ENCODE measurements at places on chromosomes 13 and 19.

DNA sequence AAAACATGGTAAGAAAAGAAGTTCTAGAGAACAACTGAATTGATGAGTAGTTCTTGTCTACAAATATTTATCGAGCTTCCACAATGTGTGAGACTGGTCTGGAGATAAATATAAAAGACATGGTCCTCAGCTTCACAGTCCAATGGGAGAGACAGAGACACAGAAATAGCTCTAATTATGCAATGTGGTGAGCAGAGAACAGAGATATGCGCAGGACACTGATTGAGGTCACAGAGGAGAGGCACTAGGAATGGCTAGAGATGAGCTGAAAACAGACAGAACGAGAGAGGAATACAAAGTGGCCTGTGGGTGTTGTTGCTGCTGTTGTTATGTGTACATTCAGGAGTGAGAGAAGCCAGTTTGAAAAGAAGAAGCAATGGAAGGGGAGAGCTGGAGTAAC, 53.2 kb downstream of the GPALPP1 start:
- DNase-seq, result no peak

DNA sequence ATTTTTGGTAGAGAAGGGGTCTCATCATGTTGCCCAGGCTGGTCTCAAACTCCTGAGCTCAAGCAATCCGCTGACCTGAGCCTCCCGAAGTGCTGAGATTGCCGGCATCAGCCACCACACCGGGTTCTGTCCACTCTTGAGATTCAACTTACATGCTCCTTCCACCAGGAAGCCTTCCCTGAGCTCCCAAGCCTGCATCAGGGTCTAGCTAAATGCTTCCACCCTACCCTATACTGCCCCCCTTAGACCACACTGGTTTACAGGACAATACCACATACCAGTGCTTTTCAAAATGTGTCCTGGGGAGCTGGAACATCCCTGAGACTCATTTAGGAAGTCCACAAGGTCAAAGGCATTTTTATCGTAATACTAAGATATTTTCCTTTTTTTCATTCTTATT, 15.1 kb upstream of the CACNG8 start:
- DNase-seq, result no peak

- DNase-seq, result no peak
Measured at GRCh38 chr13:98766697-98767096, 14.2 kb upstream of the SLC15A1 start.

- no peak for DNase-seq
Measured at GRCh38 chr19:38277549-38277948, 13.2 kb downstream of the SPINT2 start.

GRCh38 chr13:63414247-63414646, 1998.6 kb upstream of the PCDH20 start:
- DNase-seq, result no peak

GRCh38 chr19:16506961-16507360, 10.8 kb downstream of the C19orf44 start:
- DNase-seq, result no peak

DNA sequence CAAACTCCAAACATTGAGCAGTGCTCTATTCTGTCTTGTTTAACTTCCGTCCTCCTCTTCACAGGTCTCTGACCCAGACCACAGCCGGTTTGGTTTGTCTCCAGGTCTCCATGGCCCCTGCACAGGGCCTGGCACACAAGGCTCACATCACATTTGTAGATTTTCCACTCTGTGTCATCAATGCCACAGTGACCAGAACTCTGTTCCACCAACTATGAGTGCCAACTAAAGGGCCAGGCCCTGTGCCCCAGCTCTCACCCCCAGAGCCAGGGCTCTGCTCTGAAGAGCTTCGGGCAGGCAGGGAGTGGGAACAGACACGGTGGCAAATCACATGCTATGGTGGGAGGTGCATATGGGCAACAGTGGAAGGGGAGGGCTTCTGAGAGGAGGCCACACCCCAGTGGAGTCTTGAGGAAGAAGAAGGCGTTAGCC, 16.0 kb downstream of the SMG9 start:
- DNase-seq, result no peak

DNA sequence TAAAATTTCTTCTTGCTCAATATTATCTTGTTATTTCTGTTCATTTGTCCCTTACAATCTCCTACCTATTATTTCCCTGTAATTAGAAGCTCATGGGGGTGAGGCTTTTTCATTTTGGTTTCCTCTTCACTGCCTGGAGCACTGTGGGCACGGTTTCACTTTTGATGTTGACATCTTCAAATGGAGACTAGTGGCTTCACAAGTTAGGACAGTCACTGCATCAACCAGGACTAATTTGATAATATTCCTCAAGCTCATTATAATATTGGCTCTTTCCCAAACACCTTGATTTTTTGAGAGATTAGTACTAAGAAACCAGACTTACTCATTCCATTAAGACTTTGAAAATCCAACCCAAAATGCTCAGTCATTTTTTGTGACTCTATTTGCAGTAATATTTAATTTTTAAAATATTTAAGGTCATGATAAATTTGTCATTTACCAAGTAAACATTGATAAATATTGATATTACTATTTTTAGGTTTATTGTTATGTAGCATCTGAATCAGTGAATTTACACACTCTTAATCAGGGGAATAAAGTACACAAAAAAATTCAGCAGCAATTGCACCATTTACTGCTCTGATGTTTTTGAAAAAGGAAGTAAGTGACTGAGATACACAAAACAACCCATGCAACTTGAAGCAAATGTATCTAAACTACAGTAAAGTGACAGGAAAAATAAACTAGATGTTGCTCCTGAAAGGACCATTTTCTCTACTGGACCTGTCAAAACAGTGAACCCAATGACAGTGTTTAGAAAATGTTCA, 28.8 kb upstream of the RCBTB2 start:
- DNase-seq, result no peak

DNA sequence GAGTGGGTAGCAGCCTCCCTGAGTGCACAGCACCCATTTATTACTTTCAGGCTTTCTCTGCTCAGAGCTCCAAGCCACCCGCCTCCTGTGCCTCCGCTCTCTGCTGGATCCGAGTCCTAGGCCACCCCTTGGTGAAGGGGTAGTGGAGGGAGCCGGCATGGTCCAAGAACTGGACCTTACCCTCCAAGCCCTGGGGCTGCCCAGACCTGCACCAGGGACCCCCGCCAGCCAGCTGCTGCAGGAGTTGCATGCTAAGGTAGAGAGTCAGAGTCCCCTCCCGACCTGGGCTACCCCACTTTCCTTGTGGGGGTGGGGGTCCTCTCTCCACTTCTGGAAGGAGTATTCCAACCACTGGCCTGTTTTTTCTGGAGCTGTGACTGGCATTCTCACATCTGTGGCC, 2.0 kb downstream of the FAM98C start:
- DNase-seq, result no peak

- no peak for DNase-seq
Measured at GRCh38 chr13:21326155-21327031, 132.7 kb downstream of the ZDHHC20 start.

GRCh38 chr13:112446867-112447266, 70.7 kb downstream of the SPACA7 start:
- DNase-seq, result no peak

- DNase-seq, result no peak
Measured at GRCh38 chr19:45121827-45122345, 28.9 kb downstream of the PPP1R37 start.

- no peak for DNase-seq
Measured at GRCh38 chr13:74623761-74624160, 489.6 kb upstream of the KLF12 start.

GRCh38 chr19:56141417-56141993, 418 bp downstream of the ZNF444 start:
- no peak for DNase-seq

GRCh38 chr19:46351241-46352041, 4.6 kb downstream of the PPP5C start:
- DNase-seq, result no peak

DNA sequence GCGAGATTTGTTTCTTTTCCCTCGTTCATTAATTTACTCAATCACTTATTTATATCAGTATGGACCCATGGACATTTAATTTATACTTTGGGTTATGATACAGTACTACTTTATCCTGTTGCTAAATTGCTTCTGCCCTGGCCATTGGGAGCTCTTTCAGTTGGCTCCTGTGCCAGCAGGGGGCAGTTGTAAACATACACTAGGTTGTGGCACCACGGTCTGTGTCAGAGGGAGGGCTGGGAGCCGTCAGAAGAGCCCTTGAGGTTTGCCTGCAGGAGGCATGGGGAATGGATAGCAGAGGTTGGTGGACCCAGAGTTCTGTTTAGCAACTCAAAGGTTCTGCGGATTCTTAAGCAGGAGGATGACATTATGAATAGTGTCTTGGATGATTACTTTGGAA, 94.3 kb downstream of the ERCC5 start:
- no peak for DNase-seq

GRCh38 chr13:30862707-30863106, 43.4 kb upstream of the MEDAG start:
- no peak for DNase-seq

- DNase-seq, result no peak
Measured at GRCh38 chr19:13120031-13120430, 2.0 kb downstream of the NACC1 start.

DNA sequence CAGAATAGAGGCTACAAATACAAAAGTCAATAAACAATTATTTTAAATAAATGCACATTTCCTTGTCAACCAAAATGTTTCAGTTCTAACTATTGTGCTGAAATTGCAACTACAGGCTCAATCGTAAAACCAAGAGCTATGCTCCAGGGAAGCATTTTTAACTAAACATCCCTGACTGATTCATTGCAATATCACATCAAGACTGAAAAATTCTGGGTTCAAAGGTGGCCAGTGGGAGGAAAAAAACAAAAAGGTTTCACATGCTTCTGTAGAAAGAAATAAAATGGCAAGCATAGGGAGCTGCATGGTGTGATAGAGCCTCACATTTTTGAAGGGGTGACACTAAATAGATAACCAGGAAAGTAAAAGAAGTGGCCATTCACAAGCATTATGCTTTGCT, 862.8 kb downstream of the PCDH9 start:
- DNase-seq, result no peak

DNA sequence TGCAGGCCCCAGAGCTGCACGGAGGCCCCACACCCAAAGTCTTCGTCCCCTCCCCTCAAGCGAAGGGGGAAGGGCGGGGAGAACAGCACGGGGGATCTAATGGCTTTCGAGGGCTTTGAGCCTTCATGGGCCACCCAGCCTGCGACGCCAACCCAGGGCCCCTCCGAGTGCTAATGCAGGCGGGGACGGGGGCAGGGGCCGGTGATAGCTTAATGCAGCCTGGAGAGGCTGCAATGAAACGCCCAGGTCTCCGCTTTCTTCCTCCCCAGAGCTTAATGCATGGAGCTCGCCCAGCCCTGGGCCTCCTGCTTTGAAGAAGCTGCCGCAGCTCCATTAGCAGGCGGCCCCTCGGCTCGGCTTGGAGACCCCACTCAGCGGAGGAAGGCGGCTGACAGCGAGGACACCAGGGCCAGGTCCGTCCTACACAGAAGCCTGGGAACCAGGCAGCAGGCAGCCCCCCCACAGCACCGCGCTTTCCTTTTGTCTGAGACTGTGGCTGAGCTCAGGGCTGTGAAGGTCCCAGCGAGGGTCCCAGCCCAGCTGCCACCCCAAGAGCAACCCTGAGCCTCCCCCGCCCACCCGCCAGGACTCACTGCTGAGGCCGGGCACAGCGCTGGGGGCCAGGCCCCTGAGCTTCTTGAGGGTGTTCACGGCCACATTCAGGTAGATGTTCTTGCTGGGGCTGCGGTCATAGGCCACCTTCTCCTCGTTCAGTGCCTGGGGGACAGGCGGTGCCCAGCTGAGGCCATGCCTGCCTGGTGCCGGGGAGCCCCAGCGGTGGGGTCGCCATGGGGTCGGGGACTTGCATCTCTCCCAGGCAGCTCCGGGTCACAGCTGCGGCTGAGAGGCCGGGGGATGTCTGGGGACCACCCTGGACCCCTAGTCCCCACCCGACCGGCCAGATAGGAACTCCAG, 7.5 kb upstream of the ATP8B3 start:
- no peak for DNase-seq

DNA sequence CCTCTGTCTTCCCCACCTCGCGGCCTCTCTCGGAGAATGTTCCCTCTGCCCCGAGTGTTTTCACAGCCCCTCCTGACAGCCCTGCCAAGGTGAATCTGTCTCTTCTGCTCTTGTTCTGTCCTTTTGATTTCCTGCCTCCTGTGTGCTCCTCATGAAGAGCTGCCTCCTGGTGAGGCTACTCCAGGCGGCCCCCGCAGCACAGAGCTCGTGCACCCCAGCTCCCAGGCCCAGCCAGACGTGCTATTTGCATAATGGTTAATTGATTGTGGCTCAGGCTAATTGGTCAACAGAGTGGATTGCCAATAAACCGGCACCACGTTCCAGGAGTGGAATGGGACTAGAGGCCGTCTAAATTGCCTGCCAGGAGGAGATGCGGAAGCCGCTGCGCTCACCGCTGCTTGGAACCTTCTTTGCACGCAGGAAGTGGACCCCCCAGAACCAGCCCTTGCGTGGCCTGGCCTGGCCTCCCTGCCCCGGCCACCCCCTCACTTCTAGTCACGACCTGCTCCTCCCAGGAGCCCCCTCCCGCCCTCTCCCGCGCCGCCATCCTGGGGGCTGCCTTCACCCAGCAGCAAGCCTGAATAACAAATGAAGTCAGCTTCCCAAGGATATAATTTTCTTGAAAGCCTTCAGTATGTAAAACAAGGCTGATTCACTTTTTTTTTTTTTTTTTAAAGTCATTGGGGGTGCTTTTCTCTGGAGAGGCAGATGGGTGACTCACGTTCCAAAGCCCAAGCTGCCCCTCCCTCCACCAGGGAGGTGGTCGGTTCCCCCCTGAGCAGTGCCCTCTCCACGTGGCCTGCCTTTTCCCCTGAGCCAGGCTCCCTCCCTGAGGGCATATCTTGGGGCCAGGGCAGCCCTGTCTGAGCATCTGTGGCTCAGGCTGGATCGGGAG, 144.0 kb downstream of the KDM4B start:
- no peak for DNase-seq

DNA sequence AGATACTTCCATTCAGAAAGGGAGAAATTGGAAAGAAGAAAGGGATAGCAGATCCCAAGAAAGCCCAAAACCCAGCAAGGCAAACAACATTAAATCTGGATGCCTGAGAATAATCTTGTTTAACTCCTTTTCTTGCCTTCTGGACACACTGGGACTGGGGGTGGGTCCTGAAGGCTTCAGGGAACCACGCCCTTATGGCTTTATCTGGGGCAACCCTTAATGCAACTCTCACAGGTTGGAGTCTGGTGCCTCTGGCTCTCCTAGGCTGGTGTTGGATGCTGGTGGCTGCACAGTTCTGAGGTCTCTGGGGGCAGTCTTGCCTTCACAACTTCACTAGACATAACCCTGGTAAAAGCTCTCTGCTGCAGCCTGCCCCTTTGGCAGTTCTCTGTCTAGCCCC, 27.9 kb downstream of the PAN3 start:
- no peak for DNase-seq
